Hepatocyte (in vitro differentiated cells): ENCODE measurements at places on chromosomes 11 and 22.

DNA sequence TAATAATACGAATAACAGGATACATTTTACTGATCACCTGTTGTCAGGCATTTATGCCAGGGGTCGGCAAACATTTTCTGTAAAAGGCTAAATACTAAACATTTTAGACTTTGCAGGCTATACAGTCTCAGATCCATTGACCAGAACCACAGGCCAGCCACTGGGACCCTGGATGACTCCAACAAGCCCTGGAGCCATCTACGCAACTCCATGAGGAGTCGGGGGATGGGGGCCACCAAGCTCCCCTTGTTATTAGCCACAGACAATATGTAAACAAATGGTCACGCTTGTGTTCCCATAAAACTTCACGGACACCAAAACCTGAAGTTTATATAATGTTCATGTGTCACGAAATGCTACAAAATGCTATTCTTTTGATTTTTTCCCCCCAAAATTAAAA lies 54.4 kb upstream of the EMID1 start:
- no peak for DNase-seq

GRCh38 chr11:62804310-62805075 lies 747 bp downstream of the NXF1 start:
- DNase-seq, result peak; percentile 39

DNA sequence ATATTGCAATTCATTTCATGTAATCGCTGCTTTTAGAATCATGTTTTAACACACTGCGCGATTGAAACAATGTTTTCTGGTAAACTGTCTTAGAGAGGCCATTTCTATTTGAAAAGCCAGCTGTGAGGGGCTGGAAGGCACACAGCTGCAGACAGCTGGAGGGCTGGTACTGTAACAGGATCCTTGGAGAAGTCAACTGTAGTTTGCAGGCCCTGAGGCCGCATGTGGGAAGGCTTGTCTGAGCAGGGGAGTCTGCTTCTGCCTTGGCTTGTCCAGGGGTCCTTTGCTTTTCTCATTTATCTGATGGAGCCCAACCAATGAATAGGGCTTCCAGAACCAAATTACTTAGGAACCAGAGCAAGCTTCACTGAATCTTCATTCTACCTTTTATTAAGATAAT lies 313.5 kb downstream of the BLID start:
- peak; percentile 22 for DNase-seq

DNA sequence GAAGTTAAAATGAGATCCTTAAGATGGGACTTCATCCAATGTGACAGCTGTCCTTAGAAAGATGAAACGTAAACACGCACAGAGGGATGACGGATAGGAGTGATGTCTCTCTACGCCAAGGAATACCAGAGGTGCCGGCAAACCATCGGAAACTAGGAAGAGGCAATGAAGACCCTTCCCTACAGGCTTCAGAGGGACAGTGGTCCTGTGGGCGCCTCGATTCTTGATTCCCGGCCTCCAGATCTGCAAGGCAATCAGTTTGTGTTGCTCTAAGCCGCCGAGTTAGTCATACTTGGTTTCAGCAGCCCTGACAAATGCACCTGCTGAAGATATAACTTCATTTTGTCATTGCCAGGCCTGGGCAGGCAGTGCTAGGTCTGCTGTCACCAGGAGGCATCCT lies 1455.1 kb downstream of the TBC1D22A start:
- no peak for DNase-seq

DNA sequence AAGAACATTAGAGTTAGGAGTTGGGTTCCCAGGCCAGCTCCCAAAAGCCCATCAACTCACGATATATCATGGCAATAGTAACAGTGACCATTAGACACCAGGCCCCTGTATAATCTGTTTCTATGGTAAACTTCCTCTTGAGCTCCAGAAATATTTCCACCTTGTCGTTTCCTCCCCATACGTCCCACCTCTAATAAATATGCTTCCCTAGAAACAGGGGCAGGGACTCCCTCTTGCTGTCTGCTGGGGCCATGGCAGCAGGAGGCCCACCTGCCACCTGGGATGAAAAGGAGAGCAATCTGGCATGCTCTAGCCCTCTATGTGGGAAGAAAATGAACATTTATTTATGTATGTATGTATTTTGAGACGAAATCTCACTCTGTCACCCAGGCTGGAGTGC lies 32.2 kb upstream of the AMOTL1 start:
- DNase-seq, result no peak

DNA sequence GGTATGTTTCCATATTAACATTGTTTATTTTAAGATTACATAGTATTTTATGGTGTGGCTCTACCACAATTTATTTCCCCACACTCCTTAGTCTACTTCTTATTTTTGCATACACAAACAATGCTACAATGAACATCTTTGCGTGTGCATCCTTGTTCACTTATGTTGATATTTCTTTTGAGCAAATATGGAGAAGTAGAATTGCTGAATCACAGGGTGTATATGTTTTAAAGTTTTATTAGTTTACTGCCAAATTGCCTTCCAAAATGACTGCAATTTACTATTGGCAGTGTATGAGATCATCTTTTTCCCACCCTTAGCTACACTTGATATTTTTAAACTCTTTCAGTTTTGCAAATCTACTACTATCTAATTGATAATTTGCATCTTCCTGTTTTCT lies 38.7 kb upstream of the FAR1 start:
- no peak for DNase-seq

DNA sequence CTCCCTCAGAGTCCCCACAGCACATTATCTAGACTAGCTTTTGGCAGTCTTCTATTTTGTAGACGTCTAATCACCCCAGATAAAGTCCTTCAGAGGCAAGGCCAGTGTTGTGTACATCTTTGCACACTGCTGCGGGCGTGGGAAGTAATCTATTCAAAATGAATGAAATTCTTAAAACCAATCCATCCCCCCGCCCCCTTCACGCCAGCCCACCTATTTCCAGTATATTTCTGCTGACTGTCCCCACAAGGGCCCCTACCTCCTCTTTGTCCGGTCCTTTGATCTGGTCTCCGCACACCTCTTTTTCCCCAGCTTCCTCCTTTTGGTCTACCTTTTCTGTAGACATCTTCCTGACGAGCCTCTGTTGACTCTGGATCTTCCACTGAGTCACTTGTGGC lies 375 bp downstream of the BSCL2 start:
- DNase-seq, result no peak

- no peak for DNase-seq
Observed at GRCh38 chr22:31951194-31952093, 7.1 kb downstream of the YWHAH start.

DNA sequence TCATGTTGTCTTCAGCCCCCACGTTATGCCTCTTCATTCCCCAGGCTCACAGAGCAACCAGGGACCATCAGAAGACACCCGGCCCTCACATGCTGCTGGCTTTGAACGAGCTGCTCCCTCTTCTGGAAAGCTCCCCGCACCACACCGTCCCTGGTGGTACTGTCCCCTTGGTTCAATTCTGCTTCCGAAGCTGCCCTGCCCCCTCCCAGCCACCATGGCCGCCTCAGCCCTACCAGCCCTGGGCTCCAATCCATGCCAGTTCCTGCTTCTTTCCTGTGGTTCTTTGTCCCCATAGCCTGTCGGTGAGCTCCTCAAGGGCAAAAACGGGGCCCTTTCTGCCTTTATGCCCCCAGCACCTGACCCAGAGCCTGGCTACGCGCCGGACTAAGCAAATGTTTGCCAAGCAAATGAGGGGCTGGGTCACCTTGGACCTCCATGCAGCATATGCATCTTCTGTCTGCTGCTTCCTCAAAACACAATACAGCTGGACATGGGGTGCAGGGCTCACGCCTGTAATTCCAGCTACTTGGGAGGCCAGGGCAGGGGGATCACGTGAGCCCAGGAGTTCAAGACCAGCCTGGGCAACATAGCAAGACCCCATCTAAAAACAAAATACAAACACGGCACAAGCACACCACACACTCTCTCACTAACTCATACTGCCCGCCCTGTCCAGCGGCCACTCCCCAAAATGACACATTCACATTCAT lies 21.3 kb downstream of the TNKS1BP1 start:
- no peak for DNase-seq

- no peak for DNase-seq
Observed at GRCh38 chr11:116936754-116937446, 99.5 kb upstream of the APOA1 start.

DNA sequence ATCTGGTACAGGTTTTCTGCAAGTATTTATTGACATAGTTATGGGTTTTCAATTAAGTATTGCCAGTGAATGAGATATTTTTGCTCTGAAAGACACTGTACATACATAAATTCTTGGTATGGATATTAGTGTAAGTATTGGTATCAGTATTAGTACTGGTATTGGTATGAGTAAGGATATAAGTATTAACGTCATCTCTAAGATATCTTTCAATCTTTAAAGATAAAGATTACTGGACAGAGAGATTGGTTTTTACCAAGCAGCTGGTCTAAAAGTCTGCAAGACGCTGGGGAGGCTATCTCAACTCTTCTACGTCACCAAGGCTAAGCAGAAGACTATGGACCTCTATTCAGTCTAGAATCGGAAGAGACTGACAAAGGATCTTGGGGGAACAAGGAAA lies 234.5 kb downstream of the NXPE2 start:
- DNase-seq, result no peak

DNA sequence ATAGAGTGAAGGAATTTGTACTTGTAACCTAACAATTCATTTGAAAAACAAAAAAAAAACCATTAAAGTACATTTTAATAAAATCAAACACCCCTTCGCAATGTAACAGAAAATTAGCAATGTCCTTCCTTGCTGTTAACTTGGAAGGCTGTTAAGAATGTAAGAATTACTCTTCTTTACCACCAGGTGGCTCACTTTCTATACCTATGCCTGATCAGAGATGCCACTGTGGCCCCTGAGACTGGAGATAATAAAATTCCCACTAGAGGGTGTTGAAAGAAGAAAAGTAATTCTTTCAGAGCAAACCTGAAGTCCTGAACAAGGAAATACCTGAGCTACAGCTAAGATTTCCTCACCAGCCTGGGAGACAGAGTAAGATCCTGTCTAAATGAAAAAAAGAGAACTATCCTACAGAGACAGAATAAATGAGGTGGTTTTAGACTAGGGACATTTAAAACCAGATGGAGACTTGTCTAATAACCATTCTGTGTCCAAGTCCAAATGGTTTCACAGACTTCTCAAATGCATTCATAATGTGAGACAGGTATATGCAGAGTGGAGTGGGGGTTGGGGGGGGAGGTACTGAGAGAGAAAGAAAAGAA lies 1089.3 kb downstream of the FAM181B start:
- DNase-seq, result peak; percentile 76

DNA sequence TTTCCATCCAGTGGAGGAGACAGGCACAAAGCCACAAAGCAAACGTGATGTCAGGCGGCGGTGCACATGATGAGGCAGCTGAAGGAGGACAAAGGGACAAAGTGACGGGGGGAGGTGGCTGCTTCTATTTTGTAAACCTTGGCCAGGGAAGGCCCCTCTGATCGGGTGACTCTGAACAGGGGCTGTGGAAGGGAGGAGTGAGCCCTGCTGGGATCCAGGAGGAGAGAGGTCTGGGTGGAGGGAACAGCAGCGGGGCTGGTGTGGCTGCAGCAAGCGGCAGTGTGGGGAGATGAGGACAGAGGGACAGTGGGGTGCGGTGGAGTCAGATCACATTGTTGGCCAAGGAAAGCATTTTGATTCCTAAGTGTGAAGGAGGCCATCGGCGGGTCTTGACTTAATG lies 36.7 kb downstream of the SHISAL1 start:
- DNase-seq, result no peak

DNA sequence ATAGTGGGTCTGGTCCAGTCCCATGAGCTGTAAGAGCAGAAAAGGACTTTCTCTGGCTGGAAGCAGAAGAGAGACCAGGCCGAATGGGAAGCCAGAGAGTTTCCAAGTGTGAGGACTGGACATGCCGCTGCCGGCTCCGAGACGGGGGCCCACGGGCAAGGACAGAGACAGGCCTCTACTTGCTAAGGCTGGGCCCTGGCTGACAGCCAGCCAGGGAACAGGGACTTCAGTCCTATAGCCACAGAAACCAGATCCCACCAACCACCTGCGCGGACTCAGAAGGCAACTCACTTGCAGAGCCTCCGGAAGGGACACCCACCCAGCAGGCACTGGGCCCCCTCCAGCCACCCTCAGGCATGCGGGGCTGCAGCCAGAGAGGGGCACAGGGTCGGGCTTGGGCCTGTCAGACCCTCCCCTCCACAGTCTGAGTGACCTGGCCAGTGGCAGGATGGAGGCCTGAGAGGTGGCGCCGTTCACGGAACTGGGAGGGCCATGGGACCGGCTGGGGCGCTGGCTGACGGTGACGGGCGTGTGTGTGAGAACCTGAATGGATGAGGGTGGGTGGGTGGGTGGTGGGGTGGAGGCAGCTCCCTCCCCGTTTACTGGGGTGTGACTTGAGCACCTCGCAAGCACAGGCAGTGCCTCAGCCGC lies 47.8 kb upstream of the A4GALT start:
- DNase-seq, result peak; percentile 4

GRCh38 chr22:40009292-40009774 lies 14.6 kb downstream of the FAM83F start:
- no peak for DNase-seq

DNA sequence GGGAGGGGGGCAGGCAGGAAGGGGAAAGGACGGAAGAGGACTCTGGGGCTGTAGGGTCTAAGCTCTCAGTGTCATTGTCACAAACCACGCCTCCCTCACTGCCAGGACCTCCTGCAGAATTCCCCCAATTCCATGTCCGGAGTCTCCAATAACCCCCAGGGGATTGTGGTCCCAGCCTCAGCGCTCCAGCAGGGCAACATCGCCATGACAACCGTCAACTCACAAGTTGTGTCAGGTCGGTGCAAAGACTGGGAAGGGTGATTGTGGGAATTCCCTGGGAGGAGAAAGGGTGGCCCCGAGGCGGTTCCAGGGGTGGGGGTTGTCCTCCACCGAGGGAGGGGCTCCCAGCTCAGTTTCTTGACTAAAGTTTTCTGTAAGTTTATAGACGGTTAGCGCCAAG lies 86.0 kb downstream of the FEZ1 start:
- DNase-seq, result peak; percentile 49

DNA sequence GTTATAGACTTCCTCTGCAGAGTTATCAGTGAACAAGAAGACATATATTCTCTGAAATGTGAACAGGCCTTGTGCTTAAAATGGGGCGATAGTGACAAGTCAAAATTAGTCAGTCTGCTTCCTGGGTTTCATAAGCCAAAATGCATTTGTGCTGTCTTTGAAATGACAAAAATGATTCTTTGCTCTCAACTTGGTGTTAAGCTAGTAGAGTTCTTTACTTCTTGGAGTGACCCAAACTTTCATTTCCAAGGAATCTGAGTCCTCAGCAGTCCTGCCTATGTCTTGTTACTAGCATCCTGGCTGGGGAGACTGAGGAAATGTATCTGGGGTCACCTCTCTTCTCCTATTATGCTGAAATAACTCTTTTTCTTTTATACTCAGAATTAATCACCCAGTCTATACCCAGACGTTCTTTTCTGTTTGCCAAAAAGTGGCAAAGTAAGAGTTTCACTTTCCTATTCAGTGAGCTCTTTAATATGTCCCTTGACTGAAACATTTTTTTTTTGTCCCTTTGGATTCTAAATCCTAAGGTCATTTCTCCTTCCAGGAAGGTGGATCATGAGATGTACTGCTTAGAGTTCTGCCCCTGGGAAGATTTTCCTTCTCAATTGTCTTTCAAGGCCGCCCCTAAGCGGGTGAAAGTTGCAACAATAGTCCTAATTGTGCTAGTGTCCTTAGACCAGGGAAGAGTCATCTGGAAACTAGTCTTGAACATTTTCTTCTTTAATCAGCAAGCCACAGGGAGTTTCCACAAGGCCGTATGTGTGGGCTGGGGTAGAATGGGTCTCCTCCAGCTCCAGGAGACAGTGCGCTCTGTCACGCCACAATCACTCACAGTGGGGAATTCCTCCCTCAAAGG lies 53.0 kb upstream of the RDX start:
- no peak for DNase-seq
